ENCODE measurements at places on chromosomes 11 and 22.

GRCh38 chr22:28817919-28818859, 17.8 kb upstream of the XBP1 start:
- no peak for DNase-seq

DNA sequence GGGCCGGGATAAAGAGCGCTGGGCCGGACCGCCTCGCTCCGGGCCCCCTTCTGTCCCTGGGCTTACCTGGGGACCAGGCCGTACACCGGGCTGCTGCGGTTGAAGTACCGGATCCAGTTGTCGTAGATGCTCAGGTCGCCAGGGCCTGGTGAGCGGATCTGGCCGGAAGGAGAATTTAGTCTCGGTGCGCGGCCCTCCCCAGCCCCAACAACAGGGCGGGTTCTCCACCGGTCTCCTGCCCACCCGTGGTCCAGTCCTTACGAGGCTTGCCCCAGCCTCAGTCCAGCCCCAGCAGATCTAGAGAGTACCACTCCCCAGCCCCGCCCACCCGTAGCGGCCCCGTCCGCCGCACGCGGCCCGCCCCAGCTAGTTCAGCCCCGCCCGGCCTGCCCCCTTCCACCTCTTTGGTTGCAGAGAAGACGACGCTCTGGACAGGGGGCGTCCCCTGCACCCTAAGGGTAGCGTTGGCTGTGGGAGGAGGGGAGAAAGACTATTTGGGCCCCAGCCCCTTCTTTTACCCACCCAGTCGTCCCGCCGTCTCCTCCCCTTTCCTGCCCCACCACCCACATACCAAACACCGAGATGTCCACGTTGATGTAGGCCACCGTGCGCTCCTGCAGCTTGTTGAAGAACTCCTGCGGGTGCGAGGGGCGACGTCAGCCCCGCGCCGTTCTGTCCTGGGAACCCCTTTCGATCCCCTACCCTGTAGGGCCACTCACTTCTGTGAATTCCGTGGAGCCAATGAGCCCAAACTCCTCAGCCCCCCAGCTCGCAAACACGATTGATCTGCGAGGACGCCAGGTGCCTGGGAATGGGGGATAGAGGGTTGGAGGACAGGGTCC, 6.8 kb downstream of the SAC3D1 start:
- no peak for DNase-seq

- DNase-seq: peak; percentile 30
These were observed 821 bp downstream of the CELF1 start for GRCh38 chr11:47552056-47552565.

GRCh38 chr22:40829131-40829530, 10.0 kb upstream of the SLC25A17 start:
- DNase-seq: no peak

DNA sequence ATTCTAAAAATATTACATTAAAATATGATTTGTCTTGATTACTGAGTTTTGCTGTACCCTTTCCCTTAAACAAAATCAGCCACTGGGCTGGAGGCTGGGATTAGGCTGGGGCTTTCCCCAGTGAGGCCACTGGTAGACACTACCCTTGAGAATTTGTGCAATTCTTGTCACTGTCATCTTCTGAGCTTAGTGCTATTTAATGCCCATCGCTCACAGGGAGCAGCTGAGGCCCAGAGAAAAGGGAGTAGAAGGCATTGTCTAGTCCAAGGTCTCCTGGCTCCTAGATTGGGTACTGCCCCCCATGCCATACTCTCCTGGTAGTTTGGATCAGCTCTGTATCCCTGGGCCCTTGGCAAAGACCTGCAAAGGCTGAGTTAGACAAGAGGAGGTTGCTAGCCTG, 6.7 kb downstream of the CHRM1 start:
- DNase-seq: no peak

DNA sequence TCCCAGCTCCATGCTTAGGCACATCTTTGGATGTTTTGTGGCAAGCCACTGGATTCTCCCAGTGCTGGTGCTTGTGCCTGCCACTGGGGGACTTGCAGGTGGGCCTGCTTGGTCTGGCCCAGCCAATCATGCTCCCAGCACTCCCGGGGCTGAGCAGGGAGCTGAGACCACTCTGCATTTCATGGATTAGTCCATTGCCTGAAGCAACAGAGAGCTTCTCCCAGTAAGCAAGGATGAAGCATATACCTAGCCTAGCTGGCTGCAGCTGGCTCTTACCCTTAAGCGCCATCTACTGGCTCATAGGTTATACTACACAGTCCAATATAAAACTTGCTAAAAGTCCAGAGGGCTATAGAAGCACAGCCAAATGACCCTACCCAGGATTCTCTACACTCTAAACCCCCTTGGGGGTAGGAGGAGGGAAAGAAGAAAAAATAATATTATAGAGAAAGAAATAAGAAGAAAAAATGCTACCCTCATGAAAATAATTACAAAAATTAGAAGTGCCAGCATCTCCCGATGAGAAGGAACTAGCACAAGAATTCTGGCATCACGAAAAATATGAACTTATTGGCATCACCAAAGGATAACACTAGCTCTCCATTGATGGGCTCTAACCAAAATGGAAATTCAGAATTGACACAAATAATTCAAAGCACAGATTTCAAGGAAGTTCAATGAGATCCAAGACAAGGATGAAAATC, 275.3 kb downstream of the C11orf87 start:
- peak; percentile 6 for DNase-seq

DNA sequence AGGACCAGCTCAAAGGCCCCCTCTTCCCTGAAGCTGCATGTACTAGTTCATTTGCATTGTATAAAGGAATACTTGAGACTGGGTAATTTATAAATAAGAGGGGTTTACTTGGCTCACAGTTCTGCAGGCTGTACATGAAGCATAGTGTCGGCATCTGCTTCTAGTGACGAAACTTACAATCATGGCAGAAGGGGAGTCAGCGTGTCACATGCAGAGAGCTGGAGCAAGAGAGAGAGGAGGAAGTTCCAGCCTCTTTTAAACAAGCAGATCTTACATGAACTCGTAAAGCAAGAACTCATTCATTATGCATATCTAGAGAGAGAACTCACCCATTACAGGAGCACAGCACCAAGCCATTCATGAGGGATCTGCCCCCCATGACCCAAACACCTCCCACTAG, 7.1 kb upstream of the HMGXB4 start:
- DNase-seq: no peak

- DNase-seq: no peak
These were observed 291.5 kb upstream of the CCDC179 start for GRCh38 chr11:23151819-23152218.

DNA sequence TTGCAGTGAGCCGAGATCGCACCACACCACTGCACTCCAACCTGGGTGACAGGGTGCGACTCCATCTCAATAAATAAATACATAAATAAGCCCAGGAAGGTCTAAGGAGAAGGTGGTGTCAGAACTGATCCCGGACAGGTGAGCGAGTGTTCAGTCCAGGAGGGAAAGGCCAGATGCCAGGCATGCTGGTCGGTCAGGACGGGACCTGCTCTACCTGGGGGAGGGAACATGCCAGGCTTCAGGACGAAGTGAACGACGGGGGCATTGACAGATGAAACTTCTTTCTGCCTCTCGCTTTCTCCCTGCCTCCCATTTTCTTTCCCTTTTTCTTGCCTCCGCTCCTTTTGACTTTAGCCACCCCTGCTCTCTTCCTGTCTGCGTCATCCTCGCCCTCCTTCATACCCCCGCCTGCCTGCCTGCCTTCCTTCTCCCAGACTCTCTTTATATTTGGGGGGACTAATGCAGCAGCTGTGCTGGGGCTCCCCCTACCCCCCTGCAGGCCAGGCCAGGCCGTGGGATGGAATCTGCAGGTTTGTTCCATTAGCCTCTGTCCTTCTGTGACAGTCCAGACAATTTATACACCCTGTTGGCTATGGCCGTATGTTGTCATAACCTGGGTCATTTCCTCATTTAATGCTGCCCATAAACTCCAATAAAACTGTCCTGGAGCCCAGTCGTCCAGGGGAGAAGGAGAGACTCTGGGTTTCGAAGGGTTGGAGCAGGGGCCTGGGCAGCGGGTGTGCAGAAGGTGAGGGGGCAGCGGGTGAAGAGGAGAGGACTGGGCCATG, 209.2 kb upstream of the TBCEL start:
- no peak for DNase-seq

GRCh38 chr11:21582791-21583190, 610.1 kb upstream of the ANO5 start:
- no peak for DNase-seq

- no peak for DNase-seq
These were observed 6.4 kb downstream of the PPIL2 start for GRCh38 chr22:21672107-21672629.

- DNase-seq: peak; percentile 86
These were observed 16.4 kb upstream of the SYVN1 start for GRCh38 chr11:65150509-65151299.

GRCh38 chr11:17887779-17888178, 125.1 kb downstream of the SERGEF start:
- DNase-seq: no peak

GRCh38 chr22:36998620-36999351, 20.5 kb downstream of the TST start:
- no peak for DNase-seq

All from SW480 (cell line).